ENCODE measurements at places on chromosomes 12 and 14.

- no peak for DNase-seq
Observed at GRCh38 chr14:77037938-77038568, 9.5 kb upstream of the IRF2BPL start.

- DNase-seq: no peak
Observed at GRCh38 chr14:35403114-35403602, 1.4 kb downstream of the NFKBIA start.

DNA sequence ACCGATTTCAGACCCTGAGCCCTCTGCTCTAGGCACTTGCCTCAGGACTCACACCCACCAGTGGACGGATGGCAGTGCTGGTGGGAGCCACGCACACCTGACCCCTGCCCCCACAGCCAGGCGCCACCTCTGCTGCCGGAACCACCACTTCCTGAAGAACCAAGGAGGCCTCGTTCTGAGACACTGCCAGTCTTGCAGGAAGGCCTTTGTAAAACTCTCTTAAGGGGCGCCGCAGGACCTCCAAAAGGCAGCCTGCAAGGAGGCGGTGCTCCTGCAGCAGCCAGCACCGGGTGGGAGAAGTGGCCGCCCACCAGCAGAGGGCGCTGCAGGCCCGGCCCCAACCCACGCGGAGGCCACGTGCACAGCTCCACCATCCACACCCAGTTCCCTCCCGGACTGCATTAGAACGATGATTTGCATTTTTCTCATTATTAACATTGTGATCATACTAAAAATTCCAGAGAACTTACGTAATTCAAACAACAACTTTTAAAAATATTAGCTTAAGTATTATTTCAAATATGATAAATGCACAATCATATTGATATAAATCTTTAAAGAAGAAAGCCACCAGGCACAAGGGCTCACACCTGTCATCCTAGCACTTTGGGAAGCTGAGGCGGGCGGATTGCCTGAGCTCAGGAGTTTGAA is 12.8 kb downstream of the STX2 start:
- no peak for DNase-seq

DNA sequence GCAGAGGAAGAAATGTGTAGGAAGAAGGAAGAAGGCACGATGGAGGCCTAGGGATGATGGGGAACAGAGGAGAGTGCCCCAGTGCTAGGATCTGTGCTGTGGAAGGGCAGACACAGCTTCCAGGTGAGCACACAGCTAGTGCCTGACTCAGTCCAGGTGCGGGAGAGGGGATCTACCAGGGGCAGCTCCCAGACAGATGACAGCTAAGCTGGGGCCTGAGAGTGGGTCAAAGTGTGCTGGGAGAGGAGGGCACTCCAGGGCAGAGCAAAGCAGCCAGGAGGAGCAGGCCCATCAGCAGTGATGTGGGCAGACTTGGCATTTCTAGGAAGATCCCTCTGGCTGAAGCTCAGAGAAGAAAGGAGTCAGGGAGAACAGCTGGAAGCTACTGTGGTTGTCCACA is 36.7 kb downstream of the LRTM2 start:
- no peak for DNase-seq

DNA sequence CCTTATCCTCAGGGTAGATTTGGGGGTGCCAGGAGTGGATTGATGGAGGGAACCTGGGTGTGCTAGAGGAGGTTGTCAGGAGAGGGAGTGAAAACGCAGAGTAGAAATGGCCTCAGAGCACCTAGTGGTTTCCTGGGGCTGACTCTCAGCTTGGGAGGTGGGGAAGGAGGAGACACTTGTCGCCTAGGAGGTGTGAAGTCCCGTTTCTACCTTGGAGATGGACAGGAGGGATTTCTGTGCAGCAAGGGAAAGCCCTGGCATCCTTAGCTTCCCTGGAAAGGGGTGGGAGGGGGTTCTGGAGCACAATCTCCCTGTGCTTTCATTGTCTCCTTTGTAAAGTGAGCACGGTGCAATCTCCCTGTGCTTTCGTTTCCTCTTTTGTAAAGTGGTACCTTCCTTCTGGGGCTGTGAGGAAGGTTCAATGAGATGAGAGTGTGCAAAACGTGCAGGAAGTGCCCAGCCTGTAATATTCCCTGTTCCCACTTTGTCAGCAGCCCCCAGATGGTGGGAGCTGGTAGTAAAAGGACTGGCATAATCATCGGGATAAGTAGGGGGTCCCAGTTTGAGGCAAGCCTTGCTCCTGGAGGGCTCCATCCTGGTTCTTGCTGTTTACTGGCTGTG is 1.6 kb downstream of the OAS3 start:
- DNase-seq: no peak

- DNase-seq: no peak
Observed at GRCh38 chr14:77868552-77869285, 68.8 kb downstream of the ADCK1 start.

GRCh38 chr12:53950437-53950773 is 4.3 kb upstream of the HOXC12 start:
- no peak for DNase-seq

- DNase-seq: no peak
Observed at GRCh38 chr14:29858299-29858698, 69.3 kb downstream of the PRKD1 start.

- DNase-seq: no peak
Observed at GRCh38 chr12:614411-614970, 48.8 kb downstream of the NINJ2 start.

DNA sequence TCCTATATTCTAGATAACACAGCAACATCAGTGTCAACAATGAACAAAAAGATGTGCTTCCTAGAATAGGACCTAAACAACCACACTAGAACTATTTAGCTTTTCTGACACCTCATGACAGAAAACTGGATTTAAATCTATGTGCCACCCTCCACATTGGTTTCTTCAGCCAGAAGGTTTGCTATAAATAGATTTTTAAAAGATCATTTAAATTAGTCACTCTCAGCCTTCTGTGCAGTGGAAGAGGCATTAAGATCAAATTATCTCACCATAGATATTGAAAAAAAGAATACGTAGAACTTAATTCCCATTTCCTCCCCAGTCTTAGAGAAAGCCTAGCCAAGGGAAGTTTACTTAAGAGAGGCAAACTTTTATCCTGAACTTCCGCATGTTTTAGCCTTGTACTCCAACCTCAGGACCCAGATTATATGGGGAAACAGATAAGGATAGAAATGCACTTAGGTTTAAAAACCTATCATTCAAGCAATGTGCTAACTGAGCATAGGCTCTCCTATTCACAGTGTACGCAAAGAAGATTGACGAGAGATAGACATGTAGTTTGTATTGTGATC is 59.6 kb downstream of the NELL2 start:
- no peak for DNase-seq

- DNase-seq: no peak
Observed at GRCh38 chr12:132866251-132866828, 21.1 kb downstream of the CHFR start.

Data from DMS 273 treated with DMSO at 0.1 percent for 48 hours (cell line).